NCI-H748 treated with DMSO at 0.1 percent for 48 hours (cell line): ENCODE measurements at places on chromosomes 3 and 15.

DNA sequence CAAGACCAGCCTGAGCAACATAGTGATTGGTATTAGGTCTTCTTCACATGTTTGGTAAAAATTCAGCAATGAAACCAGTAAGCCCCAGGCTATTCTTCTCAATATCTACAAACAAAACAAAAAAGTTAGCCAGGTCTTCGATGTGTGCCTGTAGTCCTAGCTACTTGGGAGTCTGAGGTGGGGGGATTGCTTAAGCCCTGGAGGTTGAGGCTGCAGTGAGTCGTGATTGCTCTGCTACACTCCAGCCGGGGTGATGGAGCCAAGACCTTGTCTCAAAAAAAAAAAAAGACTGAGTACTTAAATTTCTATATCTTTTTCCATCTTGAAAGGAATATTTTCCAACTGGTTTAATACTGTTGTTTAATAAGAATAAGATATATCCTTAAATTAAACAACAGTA lies 106.8 kb downstream of the MBNL1 start:
- no peak for DNase-seq

DNA sequence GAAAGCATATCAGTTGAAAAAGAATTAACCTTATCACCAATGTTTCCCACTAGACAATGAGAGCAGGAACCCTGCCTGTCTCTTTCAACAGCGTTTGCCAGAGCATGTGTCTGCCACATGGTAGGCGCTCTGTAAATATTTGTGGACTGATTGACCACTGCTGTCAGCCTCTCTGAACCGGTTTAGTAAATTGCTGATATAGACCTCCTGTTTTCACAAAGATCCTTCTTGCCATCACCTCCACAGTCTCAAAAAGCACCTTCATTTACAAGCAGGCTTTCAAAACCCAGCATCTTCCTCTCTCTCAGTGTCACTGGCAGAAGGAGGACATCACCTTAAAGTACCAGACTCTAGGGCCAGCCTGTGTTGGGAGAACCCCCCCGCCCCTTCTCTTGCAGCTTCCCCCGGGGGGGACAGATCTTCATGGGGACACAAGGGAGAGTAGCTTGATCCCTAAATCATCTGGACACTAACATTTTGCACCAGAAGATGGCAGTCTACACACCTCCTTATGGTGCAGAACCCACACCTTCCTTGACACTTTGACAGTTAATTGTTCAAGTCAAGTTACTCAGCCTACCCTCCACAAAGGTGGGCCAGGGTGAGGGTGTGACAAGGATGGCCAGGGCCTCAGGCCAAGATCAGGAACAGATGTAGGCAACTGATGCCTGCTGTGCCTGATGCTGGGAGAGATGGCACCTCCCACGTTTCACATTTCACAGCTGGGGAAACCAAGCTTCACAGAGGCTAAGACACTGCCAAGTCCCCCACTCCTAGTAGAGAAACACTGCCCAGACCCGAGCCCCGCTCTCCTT lies 37.8 kb upstream of the USP3 start:
- peak; percentile 67 for DNase-seq

DNA sequence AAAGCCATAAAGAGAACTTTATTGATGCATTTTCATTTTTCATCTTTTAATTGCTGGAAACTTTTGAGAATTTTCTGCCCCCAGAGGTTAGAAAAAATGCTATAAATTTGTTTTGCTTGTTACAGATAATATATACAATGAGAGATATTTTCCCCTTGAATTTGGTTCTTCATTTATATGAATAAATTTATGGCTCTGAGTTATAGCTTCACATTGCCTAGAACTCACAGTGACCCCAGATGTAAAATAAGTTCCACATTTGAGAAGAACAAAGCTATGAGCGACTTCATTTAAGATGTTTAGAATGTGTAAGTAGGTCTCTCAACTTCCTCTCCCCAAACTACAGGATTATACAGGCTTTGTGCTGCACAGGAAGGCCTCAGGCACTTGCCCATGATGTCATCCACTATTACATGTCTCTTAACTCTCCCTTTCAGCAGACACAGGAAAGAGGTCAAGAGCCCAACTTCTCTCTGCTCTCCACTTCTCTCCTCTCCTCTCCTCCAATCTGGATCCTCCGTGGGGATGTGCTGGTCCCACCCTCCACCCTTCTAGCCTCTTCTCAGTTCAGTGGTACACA lies 92.8 kb downstream of the DUT start:
- DNase-seq = no peak

DNA sequence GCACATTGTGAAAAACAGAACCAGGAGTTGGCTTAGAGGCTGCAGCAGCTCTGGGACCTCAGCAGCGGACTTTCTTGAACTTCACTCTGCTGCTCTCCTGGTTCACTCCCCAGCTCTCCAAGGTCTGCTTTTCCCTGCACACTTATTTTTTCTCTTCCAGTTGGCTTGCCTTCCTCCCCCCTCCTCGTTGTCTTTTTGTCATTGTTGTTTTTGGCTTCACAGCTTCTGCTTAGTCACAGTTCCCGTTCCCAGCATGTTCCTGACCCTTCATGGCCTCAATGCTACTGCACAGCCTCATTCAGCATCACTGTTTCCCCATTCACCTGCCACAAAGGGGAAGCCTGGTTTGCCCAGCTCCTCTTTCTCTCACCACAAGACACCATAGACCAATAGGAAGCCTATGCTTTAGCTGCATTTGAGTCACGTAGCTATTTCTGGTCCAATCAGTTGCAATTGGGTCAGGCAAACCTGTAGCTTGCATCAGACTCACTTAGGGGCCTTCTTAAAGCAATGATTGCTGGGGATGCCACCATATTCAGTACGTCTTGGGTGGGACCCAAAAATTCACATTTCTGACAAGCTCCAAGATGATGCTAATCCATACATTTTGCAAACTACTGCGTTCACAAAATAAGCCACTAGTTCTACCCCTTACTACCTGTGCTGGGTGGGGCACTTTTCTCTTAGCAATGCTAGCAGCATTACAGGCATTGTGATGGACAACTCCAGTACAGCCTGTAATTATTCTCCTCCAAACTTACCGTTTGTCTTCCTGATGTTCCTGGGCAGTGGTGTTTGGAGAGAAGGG lies 7.8 kb upstream of the SUMF1 start:
- no peak for DNase-seq

- no peak for DNase-seq
These were observed 514.5 kb upstream of the DPPA4 start for GRCh38 chr3:109851854-109852253.
